Activated naive CD4-positive, alpha-beta T cell treated with anti-CD3 and anti-CD28 coated beads, Interleukin-2, amount 50 U/mL, for 72 hours (primary cell): ENCODE measurements at places on chromosomes 13 and 19.

DNA sequence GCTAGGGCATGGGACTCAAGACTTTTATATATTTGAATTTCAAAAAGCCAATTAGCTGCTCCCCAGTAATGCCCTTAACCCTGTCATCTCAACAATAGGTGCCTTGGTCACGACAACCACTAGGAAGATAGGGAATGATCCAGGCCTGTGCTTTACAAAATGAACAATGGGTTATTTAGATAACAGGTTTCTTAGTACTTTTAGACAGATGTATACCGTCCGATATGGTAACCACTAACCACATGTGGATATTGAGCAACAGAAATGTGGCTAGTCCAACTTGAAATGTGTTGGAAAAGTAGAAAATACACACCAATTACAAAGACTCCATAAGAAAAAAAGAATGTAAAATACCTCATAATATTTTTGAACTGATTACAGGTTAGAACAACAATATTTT, 201.2 kb downstream of the LHFPL6 start:
- DNase-seq: no peak

DNA sequence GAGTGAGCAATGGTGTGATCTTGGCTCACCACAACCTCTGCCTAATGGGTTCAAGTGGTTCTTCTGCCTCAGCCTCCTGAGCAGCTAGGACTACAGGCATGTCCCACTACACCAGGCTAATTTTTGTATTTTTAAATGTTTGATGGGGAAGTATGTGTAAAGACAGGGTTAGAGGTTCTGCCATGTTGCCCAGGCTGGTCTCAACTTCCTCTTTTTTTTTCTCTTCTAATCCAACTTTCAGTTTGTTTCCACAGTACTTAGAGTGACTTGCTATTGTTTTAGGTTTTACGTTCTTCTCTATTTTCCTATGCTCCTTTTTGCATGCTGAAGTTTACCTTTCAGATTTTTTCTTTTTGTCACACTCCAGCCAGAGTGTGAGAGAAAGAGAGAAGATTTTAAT, 1433.0 kb downstream of the UQCRFS1 start:
- no peak for DNase-seq

GRCh38 chr19:54606230-54606629, 12.8 kb downstream of the LILRA1 start:
- no peak for DNase-seq

- DNase-seq: no peak
Observed at GRCh38 chr13:72700509-72700908, 26.9 kb downstream of the MZT1 start.

- no peak for DNase-seq
Observed at GRCh38 chr19:18135712-18136584, 17.0 kb upstream of the PIK3R2 start.

- no peak for DNase-seq
Observed at GRCh38 chr13:71831716-71832115, 35.3 kb downstream of the DACH1 start.

- DNase-seq: no peak
Observed at GRCh38 chr19:18777301-18778075, 13.6 kb downstream of the COMP start.

GRCh38 chr19:1098177-1099051, 3.2 kb upstream of the POLR2E start:
- no peak for DNase-seq

DNA sequence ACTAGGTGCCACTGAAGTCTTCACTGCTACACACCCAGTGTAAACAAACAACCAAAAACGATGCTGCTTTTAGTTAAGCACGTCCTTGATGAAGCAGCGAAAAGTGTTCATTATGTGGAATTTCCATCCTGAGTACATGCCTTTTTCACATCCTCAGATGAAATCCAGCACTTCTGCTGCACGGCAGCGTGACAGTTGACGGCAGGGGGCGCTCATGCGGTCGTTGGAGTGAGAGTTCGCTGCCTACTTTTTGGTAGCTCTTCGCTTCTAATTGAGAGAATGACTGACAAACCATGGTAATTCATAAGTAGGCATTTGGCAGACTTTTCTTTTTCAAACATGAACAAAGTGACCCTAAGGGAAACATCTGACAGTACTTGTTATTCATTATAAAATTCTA, 1124.9 kb downstream of the EFNB2 start:
- DNase-seq: peak; percentile 36

DNA sequence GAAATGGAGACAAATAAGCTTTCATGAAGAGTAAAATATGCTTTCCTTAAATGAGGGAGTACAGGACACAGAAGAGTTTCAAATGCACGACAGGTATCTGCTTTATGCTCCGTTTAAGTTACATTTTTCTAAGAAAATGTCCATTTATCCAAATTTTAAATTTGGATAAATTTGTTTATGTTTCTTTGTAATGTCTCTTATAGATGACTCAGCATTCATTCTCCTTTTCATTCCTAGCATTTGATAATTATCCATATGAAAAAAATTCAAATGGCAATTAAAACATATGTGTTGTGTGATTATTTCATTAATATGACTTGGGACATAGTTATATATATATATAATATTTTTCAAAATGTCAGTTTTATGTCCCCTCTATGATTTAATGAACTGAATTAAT, 1449.3 kb downstream of the SLITRK1 start:
- no peak for DNase-seq

DNA sequence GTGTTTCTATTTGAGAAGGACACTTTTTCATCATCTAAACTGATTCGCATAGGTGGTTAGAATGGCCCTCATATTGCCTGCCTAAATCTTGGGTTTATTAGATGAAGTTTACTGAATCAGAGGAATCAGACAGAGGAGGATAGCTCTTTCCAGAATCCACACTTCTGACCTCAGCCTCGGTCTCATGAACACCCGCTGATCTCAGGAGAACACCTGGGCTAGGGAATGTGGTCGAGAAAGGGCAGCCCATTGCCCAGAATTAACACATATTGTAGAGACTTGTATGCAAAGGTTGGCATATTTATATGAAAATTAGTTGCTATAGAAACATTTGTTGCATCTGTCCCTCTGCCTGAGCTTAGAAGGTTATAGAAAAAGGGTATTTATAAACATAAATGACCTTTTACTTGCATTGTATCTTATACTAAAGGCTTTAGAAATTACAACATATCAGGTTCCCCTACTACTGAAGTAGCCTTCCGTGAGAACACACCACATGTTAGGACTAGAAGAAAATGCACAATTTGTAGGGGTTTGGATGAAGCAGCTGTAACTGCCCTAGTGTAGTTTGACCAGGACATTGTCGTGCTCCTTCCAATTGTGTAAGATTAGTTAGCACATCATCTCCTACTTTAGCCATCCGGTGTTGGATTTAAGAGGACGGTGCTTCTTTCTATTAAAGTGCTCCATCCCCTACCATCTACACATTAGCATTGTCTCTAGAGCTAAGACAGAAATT, 103.8 kb downstream of the TNFRSF19 start:
- no peak for DNase-seq

- no peak for DNase-seq
Observed at GRCh38 chr13:106599875-106600797, 32.2 kb upstream of the ARGLU1 start.

DNA sequence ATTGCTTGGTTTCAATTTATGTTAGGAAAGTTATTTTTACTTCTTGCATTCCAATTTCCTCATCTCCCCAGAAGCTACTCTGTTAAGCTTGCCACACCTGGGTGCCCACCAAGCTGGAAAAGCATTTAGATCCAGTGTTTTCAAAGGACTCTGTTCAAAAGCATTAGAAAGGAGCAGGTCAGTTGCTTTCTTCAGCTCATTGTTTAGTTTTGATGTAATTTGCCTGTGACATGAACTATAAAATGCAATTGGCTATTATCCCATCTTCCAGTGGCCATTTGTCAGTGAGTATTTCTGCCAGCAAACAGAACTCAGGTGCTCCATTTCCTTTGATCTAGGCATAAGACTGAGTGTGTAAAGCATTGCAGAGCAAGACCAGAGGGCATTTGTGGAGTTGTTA, 46.7 kb upstream of the RNF113B start:
- no peak for DNase-seq

- DNase-seq: no peak
Observed at GRCh38 chr13:57641051-57641450, 9.5 kb downstream of the PCDH17 start.

GRCh38 chr13:24652359-24652758, 27.8 kb upstream of the ATP12A start:
- no peak for DNase-seq

- no peak for DNase-seq
Observed at GRCh38 chr19:41323430-41324125, 13.6 kb downstream of the CCDC97 start.

GRCh38 chr19:5479958-5480357, 24.7 kb downstream of the ZNRF4 start:
- no peak for DNase-seq

DNA sequence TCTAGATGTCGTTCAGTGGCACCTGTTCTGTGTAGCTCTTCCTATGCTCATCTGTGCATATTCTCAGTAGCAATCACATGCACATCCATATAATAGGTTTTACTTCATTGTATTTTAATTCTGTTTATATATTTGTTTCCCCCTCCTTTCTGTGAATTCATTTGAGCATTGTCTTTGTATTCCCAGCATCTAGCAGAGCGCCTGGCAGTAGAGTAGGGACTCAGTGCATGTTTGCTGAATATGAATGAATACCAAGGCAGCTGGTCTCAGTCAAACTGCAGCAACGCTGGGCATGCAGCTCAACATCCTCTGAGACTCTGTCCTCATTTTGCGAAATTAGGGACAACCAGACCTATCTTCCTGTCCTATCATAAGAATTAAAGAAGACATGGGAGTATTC, 330.1 kb downstream of the SPRY2 start:
- DNase-seq: no peak

GRCh38 chr13:33045851-33046592, 29.8 kb downstream of the KL start:
- no peak for DNase-seq

DNA sequence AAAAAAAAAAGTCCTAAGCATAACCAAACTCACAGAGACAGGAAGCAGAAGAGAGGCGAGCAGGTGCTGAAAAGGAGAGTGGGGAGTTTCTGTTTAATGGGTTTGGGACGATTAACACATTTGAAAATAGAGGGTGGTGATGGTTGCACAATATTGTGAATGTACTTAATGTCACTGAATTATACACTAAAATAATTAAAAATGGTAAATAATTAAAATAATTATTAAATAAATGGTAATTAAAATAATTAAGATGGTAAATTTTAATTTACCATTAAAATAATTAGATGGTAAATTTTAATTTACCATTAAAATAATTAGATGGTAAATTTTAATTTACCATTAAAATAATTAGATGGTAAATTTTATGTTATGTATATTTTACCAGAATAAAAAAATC, 74.8 kb upstream of the XPO4 start:
- no peak for DNase-seq

- DNase-seq: no peak
Observed at GRCh38 chr13:105670179-105670990, 865.1 kb downstream of the EFNB2 start.

GRCh38 chr13:19984430-19985218, 26.1 kb downstream of the ZMYM2 start:
- DNase-seq: no peak

- DNase-seq: no peak
Observed at GRCh38 chr13:23645851-23646250, 75.6 kb downstream of the TNFRSF19 start.

DNA sequence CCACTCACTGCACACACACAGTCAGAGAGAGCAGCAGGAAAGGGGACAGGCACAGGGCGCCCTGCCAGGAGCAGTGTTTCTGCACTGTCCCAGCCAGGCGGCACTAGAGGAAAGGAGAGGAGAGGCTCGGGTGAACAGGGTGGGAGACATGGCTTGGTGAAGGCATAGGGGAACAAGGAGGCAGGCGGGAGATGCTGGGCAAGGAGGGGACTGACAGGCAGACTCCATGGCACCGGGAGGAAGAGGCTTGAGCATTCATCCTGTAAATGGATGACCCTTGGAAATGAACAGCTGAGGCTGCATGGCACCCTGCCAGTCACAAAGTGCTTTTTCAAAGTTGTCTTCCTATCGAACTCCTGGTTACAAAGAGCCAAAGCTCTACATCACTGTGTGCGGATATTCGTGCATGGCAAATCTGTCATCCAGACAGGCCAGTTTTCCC, 22.4 kb downstream of the MED26 start:
- no peak for DNase-seq

- no peak for DNase-seq
Observed at GRCh38 chr13:33571618-33572017, 246.3 kb upstream of the RFC3 start.

GRCh38 chr13:80134346-80134745, 206.6 kb downstream of the SPRY2 start:
- DNase-seq: no peak

- no peak for DNase-seq
Observed at GRCh38 chr19:30711296-30711695, 339.1 kb downstream of the ZNF536 start.

DNA sequence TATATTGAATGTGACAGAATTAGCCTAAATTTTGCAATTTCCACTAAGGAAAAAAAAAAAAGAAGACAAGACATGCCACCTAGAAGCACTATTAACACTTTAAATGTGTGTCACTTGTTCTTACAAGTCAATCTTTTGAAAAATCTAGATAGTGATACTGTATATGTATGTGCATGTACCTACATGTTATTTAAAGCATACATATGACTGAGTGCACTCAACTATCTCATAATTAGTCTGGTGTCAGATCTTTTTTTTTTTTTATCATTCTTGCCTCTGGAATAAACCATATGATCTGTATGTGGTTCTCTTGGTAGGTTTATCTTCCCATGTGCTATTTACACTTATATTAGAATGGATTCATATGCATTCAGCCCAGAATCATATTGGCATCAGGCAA, 62.3 kb downstream of the FOXO1 start:
- DNase-seq: no peak

GRCh38 chr19:4977299-4978174, 8.6 kb downstream of the KDM4B start:
- DNase-seq: no peak

- no peak for DNase-seq
Observed at GRCh38 chr13:21176982-21177284, 475 bp downstream of the MRPL57 start.

GRCh38 chr13:90882551-90882950, 464.9 kb upstream of the MIR17HG start:
- DNase-seq: no peak

- DNase-seq: no peak
Observed at GRCh38 chr13:98493042-98493712, 83.7 kb downstream of the STK24 start.

DNA sequence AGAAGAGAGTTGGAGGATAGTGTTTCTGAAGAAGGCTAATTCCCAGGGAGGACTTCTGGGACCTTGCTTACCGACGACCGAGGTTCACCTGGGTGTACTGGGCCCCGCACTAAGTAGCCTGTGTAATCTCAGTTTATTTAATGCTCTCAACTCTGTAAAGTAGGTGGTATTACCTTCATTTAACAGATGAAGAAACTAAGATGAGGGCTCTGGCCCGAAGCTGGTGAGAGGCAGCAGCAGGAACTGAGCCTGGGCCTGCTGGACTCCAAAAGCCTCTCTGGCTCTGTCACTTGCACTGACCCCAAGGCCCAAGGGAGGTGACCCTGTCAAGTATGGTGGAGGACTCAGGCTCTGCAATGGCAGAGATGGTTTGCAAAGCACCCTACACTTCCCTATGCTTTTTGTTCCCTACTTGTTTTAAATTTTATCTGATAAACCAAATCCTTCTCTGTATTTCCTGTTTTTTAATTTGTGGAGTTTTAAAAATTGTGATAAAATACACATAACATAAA, 50.6 kb downstream of the GGACT start:
- DNase-seq: no peak

GRCh38 chr19:8641908-8642547, 11.6 kb downstream of the NFILZ start:
- DNase-seq: peak; percentile 17

- no peak for DNase-seq
Observed at GRCh38 chr19:12034620-12035019, 859 bp downstream of the ZNF433 start.

GRCh38 chr19:45123440-45123850, 30.5 kb downstream of the PPP1R37 start:
- no peak for DNase-seq
